ENCODE measurements at places on chromosomes 2 and 18.

DNA sequence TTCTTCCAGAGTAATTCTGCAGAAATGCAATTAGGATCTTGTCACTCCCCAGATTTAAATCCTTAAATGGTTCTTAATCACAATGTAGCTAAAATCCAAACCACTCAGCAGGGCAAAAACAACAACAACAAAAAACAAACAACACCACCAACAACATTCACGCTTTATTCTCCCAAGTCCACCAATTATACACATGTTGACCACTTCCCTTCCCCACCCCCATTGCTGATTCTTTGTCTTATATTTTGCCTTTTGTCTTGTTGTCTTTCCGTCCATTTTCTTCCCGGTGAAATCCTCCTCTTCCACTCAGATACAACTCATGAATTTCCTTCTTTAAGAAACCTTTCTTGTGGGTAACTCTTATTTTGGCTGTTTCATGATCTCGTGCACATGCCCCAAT is 902.8 kb downstream of the EPHA4 start:
- DNase-seq: no peak

DNA sequence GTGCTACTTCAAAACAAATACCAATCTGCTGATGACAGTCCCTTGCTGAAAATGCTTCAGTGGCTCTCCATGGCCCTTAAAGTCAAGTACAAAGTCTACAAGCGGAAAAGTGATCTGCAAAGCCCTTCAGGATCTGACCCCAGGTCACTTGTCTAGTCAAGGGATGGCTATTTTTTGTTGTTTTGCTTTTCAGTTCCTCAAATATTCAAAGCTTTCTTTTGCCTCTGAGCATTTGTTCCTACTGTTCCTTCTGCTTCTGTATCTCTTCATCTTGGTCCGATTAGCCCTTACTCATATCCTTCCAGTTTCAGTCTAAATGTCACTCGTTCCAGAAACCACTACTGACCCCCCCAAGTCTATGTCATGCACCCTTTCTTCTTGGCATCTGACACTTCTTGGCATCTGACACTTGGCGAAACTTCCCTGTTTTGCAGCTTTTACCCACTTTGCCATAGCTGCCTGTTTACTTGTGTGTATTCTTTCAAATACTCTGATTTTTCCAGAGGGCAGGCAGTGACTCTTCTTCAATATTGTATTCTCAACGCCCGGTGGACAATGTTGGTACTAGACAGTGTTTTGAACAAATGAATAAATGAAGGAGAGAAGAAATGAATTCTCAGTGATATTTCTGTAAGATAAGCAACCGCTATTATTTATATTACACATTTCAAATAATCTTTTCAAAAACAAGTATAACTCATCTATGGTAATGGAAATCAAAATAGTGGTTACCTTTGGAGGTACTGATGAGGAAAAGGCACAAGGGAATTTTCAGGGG is 175.9 kb upstream of the FN1 start:
- DNase-seq: no peak

DNA sequence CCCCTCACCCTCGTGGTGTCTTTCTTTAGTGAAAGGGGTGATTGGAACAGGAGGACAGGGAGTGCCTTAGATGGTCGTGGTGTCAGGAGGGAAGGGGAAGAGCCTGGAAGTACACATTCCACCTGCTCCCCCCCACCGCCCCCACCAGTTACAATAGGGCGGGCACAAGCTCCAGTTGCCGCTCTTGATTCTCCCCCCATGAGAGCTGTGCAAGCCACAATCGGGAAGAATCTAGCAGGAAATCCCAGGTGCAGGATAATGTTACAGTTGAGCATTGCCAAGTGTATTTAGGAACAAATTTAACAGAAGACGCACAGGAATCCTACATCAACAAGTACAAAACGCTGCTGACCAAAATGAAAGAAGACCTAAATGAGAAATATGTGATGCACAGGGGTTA is 73.6 kb downstream of the ASAP2 start:
- DNase-seq: no peak

GRCh38 chr2:75729861-75730260 is 19.1 kb upstream of the GCFC2 start:
- DNase-seq: no peak

- no peak for DNase-seq
Observed at GRCh38 chr2:143433251-143433650, 304.0 kb downstream of the ARHGAP15 start.

DNA sequence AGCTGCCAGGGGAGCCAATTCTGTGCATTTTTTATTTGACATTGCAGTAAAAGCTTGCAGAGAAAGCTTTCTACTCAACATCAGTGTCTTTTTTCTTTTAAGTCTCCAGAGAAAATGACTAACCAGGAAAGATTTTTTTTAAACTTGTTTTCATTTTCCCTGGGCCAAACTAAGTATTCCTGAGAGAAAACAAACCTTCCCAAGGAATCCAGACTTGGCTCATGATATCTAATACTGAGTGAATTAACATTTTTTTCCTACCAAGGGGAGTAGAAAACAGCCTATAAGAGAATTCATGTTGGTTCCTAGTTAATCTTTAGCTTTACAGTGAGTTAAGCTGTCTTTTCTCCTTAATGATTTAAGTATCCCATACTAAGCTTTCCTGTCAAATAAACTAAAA is 46.7 kb downstream of the DAPL1 start:
- no peak for DNase-seq

DNA sequence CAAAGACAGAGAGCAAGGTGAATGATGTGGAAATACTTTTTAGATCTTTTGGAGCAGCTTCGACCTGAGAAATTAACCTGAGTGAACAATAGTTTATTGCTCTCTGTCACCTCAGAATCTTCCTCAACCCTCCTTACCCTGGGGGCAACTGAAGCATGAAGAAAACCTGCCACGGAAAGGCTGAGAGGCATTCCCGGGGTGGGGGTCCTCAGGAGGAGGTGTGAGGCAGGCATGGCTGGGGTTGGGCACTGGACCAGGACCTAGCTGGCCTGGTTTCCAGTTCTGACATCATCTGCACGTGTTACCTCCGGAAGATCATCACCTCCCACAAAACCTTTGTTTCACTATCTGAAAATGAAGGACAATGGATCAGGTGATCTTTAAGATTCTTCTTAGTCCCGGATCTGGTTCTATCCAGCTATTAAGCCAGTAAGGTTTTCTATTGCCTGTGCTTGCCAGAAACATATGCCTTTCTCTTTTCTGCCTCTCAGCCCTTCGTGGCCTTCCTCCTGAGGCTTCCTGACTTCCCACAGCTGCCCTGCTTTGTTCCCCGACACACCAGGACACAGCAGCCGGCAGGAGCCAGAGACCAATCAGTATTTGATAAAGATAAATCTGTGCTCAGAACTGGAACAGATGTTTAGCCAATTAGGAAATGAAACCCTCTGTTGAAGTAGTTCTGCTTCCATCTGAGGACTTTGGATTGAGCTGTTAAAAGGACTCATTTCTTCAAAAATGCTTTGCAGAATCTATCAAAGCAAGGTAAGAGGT is 232.5 kb downstream of the TDRD15 start:
- DNase-seq: no peak

GRCh38 chr18:62329691-62330454 is 4.8 kb downstream of the TNFRSF11A start:
- DNase-seq: no peak

DNA sequence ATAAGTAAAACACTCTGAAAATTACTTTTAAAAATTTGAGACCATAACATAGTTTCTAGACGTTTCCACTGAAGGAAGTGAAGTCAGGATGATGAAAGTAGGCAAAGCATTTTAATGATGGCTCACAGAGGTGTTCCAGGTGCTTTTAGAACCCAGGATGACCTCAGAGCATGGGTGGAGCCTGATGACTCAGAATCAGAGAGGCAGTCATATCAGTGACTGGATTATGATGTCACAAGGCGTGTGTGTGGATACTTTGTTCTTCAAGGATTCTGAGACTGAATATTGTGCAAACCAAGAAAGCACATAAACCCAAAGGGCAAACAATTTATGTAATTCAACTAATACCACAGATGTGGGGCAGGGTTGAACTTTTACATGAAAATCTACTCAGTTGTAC is 208.0 kb upstream of the FBXO11 start:
- no peak for DNase-seq

GRCh38 chr2:172531309-172531708 is 24.6 kb upstream of the PDK1 start:
- DNase-seq: no peak

DNA sequence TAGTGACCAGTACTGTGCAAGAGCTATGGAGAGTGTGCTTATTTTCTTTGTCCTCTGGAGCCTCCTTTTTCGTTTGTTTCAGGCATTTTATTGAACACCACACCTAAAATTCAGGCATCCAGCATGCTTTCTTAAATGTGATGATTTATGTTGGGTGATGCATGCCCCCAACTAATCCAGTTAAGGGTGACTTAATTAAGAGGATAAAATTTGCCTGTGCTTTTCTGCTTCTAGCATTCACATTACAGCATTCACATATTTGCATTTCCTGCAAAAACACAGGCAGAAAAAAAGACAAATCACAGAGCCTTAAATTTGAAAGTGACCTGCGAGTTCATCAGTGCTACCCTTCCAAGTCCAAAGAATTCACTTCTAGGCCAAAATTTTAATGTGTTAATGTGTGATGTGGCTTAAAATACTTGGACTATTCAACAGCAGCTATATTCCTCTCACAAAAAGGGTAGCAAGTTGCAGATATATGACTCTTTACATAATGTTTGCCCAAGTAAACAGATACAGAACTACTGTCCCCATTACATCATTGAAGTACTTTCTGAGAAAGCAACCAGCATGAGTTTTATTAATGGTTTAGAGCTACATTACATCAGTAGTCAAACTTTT is 286.5 kb downstream of the THSD7B start:
- no peak for DNase-seq

DNA sequence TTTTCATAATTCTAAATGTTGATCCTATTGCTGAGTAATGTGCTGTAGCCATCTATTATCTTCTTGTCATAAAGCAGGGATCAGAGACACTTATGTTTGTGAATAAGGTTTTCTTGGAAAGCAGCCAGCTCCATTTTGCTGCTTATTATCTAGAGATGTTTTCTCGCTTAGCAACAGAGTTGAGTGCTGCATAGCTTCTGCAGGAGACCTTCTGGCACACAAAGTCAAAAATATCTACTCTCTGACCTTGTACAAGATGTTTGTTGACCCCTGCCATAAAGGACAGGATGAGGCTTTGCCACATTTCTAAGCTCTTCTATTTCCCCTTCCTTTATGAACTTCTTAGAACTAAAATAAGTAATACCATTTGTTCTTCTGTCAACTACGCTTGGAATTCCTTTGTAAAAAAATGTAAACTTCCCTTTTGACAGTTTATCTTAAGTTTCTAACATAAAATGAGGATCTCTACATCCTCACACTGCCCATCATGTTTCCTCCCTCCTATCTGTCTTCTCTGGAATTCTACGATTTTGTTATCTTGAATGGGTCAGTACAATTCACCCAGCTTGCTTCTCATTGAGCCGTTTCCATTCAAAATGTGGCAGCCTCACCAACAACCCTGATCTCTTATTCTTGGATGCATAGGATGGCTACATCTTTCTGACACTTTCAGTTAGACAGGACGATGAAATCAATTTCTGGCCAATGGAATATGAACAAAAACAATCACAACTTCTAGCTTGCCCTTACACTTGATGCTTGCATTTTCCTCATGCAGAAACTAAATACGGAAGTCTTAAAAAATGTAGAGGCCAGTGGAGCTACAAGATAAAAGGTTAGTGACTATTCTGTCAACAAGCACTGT is 1377.0 kb downstream of the SUCLG1 start:
- DNase-seq: no peak

- DNase-seq: no peak
Observed at GRCh38 chr2:221567231-221567760, 4.8 kb downstream of the EPHA4 start.

- no peak for DNase-seq
Observed at GRCh38 chr2:206716623-206717022, 1.6 kb downstream of the DYTN start.

- no peak for DNase-seq
Observed at GRCh38 chr2:573805-574392, 103.3 kb downstream of the TMEM18 start.
